NT2/D1 (cell line): ENCODE measurements at places on chromosomes 2 and 18.

DNA sequence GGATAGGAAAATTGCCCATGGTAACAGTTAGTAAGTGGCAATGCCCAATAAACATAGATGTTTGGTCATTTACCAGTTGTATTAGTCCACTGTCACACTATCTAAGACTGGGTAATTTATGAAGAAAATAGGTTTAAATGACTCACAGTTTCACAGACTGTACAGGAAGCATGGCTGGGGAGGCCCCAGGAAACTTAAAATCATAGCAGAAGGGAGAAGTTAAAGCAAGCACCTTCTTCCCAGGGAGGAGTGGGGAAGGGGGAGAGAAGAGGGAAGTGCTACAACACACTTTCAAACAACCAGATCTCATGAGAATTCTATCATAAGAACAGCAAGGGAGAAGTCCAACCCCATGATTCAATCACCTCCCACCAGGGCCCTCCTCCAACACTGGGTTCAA is 23.4 kb downstream of the NR4A2 start:
- DNase-seq = no peak

- DNase-seq = no peak
Observed at GRCh38 chr2:230011617-230012016, 57.1 kb downstream of the SLC16A14 start.

DNA sequence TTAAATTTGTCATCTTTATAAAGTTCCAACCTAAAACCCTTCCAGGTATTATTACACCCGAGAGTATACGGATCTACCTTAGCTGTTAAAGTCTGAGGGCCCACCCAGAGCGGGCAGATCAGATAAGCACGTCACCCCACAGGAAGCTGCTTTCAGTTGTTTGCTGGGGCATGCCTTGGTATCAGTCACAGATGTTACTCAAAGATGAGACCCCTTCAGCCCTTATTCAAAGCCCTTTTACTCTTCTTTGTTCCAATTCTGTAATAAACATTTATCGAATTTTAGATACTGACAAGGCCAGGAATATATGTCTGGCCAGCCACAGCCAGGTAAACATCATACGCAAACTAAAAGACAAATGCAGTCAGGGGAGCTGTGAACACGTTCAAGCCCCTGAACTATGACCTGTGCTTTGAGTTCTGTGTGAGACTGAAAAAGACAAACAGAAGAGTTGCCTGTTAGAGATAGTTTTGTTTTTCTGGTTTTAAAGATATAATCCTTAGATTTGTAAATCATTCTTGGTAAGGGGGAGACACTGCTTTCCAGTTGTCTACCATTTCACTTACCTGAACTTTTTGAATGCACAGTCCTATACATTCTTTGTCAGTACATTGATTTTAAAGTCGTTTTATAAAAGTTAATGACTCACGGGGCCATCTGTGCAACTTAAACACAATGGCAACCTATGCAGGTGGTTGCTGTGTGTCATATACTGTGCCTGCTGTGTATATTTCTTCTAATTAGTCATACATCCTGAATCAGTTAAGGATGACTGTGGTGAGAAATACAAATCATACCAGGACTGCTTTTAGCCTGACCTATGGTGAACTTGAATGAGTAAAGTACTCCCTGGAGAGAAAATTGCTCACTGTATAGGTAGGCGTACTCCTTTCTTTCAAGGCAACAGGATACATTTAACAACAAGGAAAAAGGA is 100.5 kb upstream of the ITPRID2 start:
- no peak for DNase-seq

DNA sequence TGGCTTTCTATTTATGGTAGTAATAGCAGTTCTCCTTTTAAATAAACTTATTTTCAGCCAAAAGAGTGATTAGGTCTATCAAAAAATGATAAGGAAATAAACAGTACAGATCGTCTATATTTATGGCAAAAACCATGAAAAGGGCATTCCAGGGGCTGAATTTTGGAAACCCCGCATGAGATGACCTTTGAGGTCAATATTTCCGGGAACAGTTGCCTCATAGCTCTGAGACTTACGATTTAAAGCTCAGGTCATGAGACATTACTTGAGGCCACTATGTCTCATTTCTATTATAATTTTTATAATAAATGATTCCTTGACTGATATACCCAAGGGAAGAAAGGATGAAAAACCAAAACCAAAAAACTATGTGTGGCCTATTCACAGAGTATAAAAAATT is 101.1 kb downstream of the LDLRAD4 start:
- no peak for DNase-seq
